ENCODE measurements at places on chromosomes 16 and 17.

DNA sequence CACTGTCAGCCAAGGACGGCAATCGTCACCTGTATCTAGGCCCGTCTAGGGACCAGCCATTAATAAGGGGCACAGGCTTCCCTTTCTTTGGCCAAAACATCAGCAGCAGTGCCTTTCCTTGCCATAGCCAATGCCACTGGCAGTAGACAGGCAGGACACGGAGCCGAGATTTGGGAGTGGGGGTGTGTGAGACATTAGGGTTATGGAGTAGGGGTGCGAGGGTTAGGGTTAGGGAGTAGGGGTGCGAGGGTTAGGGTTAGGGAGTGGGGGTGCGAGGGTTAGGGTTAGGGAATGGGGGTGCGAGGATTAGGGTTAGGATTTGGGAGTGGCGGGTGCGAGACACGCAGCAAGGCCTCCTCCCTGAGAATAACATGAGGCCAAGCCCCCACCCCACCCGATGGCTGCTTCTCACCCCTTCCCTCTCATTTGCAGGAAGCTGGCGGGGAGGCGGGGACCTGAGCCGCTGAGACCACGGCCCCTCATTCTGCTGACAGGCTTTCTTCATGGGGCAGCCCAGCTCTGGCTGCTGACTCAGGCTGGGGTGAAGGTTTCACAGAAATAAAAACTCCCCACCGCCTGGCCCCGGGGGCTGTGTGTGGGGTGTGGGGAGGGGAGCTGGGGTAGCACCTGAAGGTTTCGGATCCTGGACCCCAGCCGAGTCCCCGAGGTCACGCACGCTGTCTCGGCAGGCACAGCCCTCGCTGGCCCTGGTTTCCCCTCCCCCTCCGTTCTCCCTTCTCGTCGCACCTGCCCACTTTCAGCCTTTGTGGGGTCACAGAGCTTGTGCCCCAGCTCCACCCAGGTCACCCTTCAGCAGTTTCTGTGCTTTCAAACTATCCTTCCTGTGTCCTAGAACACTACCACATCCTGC, 93.8 kb downstream of the PGS1 start:
- no peak for DNase-seq

DNA sequence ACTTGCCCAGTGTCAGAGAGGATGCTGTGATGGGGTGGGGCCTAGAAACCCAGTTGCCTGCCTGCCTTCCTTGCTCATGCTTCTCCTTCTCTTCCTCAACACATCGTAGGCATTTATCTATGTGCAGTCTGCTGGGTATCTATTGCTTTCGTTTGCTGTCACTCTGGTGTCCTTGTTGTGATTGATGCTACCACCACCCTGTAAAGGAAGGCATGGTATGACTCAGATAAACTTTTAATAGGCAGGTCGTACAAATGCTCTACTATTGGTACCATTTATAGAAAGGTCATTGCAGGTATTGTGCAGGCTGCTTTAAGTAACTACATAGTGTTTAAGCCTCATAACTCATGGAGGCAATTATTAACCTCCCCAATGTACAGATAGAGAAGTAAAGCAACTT, 368.9 kb downstream of the UTP18 start:
- no peak for DNase-seq

DNA sequence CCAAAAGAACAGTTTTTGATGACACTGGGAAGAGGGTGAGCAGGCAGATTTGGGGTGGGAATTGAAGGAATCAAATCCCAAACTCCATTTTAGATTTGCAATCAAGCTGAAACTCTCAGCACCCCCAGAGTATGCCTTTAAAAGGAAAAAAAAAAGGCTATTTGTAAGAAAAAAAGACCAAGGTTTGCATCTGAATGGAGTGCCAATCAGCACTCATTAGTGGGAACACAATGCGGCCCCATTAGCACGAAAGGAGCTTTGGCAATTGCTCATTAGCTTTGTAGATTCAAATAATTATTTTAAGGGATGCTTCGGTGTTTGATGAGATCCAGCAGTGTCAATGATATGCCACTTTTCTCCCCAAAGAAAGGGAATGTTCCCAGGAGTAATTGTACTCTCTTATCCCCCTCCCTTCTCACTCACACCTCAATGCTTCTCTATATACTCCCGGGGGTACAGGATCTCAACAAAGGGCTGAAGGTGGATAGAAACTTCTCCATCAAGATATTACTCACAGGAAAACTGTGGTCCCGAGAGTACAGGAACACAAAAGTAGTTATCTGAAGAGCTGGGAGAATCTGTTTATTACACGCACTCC, 32.2 kb downstream of the CHP2 start:
- no peak for DNase-seq

GRCh38 chr17:2647957-2648356, 54.5 kb downstream of the PAFAH1B1 start:
- DNase-seq: no peak

- no peak for DNase-seq
Measured at GRCh38 chr16:62010186-62010585, 26.1 kb downstream of the CDH8 start.

DNA sequence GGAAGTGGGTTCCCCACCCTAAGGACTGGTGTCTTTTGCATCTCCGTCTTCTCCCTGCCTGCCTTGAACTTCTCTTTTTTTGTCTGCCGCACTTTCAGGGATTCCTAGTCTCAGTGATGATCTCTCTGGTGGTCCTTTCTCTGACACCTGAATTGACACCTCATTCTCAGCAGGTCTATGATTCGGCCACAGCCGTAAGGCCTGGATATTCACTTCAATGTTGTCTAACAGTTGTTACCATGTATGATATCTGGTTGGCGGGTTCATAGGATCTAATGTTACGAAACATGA, 25.1 kb upstream of the SLC47A1 start:
- no peak for DNase-seq

- no peak for DNase-seq
Measured at GRCh38 chr17:81328978-81329926, 34.1 kb upstream of the SLC38A10 start.

All from NCI-H1105 treated with DMSO at 0.1 percent for 48 hours (cell line).